Fibroblast of skin of left biceps (primary cell): ENCODE measurements at places on chromosomes 7 and 10.
A peak's percentile ranks its signal among the peaks of the same experiment; 100 is the strongest.

- no peak for DNase-seq
Measured at GRCh38 chr7:27260211-27260610, 17.6 kb downstream of the EVX1 start.

DNA sequence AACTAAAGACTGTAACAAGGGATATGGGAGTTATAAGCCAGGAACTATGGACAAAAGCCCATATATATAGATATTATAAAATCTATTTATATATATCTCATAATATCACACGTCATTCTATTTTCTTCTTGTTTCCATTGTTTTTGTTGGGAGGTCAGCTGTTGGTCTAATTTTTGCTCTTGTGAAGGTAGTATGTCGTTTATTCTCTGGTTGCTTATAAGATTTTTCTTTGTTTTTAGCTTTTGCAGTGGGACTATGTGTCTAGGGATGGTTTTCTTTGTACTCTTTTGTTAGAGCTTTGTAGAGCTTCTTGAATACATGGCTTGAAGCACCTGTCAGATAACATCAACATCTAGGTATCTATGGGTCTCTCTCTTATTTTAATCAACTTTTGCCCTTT is 14.0 kb downstream of the ARL4A start:
- no peak for DNase-seq

- no peak for DNase-seq
Measured at GRCh38 chr10:44467900-44468299, 83.0 kb upstream of the CXCL12 start.

- no peak for DNase-seq
Measured at GRCh38 chr10:100374200-100374655, 27.2 kb downstream of the SCD start.

DNA sequence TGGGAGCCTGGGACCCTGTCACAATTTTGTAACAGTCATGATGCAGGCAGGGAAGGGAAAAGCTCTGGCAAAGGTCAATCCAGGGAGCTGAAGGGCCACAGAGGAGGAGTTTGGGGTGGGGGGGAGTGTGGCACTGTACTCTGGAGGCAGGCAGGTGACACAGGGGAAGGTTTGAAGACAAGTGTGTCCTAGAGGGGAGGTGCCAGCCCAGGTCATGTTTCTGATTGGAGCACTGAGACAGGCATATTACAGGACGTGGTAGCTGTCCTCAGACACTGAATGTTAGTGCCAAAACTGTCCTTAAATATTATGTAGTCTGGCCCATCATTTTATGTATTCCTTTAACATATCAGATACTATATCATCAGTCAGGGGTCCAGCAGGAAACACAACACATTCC is 75.6 kb upstream of the LRRC4 start:
- no peak for DNase-seq

- no peak for DNase-seq
Measured at GRCh38 chr10:72508033-72508432, 117.8 kb downstream of the MICU1 start.

DNA sequence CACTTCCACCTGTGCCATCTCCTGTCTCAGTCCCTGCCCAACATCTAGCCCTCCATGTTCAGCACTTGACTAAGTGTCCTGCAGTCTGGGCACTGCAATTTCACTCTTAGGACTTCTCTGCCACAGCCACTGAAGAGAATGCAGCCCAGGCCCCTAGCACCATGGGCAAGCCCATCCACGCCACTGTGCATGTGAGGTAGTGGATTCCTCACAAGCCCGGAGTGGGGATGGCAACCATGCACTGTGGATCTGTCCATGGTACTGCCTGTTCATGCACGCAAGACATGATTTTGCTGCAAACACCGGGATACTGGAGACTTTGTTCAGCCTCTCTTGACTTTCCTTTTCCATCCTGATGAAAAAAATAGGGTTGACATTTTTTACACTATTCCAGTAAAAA is 12.3 kb downstream of the DDC start:
- no peak for DNase-seq

- no peak for DNase-seq
Measured at GRCh38 chr10:51683031-51683691, 16.2 kb downstream of the CSTF2T start.

DNA sequence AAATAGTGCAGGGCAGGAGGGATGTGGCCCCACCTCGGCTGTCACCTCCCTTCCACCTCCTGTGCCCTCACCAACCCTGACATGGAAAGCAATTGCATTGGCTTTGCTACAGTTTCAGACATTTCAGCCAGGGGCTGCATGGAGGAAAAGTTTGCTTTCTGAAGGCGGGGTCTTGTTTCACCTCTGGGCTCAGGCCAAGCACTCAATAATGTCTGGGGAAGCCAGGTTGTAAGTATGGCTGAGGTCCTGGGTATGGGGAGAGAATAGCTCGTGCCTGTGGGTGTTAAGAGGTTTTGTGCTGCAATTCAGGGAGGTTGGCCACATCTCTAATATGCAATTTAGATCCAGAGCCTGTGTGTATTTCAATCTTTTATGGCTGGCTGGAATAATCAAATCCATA is 238.4 kb upstream of the MKI67 start:
- no peak for DNase-seq

DNA sequence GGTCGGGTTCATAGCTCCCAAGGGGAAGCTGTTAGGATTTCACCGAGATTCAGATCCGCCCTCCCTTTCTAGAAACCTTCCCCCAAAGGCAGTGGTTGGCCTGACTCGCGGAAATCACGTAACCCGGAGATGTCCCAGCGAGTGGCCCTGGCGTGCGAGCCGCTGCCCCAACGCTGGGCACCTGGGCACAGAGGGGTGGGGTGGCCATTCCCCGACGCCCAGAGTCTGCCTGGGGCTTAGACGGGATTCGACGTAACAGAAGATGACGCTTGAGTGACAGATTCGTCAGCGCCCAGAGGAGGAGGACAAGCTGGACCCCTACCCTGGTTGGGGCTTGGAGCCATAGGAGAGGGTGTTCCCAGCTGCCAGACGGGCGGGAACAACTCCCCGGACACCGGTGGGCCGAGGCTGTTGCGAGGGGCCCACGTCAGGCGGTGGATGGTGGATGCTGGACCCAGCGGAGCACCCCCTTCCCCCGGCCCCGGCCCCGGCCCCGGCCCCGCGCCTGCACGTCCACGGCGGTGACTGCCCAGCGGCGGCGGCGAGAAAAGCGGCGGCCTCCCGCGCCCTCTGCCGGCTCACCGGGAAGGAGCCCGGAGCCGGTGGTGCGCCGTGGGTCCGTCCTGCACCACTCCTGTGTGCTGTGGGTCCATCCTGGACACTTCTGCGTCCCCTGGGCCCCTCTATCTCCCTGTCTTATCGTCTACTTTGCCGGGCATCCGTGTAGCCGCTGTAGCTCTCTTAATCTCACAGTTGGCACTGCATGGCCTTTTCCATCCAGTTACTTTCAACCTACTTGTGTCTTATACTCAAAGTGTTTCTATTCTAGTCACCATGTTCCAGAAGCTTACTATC is 35.4 kb upstream of the KNDC1 start:
- DNase-seq: no peak

- no peak for DNase-seq
Measured at GRCh38 chr7:26861050-26861449, 3.3 kb downstream of the SKAP2 start.

- no peak for DNase-seq
Measured at GRCh38 chr7:138027100-138027499, 25.2 kb upstream of the CREB3L2 start.

GRCh38 chr7:44735403-44736165 is 13.1 kb upstream of the ZMIZ2 start:
- peak; percentile 93 for DNase-seq

GRCh38 chr7:82469207-82469606 is 25.6 kb upstream of the CACNA2D1 start:
- no peak for DNase-seq

DNA sequence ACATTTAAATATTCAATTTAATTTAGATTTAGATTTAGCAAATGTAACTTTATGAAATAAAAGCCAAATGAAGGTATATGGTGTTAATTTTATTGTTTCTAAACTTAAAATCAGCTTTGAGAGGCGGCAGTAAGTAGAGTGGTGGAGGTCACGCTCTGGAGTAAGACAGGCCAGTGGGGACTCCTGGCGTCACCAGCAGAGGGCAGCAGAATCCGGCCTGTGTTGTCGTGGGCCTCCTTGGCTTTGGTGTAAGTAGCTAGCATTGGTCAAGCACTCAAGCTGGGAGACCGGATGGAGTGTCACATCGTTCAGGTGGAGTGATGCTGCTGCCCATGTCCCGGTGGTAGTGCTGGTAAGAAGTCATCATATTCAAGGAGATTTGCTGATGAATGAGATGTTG is 98.7 kb upstream of the DNAJB6 start:
- no peak for DNase-seq

DNA sequence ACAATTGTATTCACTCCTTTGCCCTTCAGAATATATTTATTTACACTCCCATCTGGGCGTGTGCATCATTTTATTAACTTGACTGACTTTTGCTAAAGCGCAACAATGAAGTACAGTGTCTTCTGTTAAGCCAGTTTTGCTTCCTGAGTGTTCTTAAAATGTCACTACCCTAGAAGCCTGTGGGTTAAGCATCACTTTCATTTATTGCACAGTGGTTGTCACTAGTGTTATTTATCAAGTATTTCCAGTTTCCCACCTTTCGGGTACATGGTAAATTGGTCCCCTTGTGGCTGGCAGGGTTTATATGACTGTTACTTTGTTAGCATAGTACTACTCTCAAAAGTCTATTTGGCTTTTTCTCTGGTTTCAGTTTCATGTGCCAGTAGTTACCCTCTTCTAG is 3.3 kb downstream of the HILPDA start:
- no peak for DNase-seq

DNA sequence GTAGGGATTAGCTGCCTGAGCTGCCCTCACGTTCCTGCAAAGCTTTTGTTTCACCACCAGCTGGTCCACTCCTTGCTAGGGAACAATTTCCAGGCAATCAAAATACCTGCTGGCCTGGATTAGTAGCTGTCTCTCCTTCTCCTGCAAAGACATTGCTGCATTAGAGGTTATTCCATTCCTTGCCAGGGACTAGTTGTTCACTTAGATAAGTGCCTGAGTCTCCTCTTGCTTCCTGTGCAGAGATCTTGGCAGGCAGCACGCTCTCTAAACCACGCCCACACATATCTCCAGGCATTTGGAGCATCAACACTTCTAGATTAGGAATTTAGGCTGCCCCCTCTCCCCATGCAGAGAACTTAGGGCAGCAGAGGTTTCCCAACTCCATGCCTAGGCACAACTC is 150.4 kb upstream of the SMIM30 start:
- DNase-seq: no peak

GRCh38 chr10:13182424-13182823 is 21.1 kb downstream of the MCM10 start:
- DNase-seq: no peak

DNA sequence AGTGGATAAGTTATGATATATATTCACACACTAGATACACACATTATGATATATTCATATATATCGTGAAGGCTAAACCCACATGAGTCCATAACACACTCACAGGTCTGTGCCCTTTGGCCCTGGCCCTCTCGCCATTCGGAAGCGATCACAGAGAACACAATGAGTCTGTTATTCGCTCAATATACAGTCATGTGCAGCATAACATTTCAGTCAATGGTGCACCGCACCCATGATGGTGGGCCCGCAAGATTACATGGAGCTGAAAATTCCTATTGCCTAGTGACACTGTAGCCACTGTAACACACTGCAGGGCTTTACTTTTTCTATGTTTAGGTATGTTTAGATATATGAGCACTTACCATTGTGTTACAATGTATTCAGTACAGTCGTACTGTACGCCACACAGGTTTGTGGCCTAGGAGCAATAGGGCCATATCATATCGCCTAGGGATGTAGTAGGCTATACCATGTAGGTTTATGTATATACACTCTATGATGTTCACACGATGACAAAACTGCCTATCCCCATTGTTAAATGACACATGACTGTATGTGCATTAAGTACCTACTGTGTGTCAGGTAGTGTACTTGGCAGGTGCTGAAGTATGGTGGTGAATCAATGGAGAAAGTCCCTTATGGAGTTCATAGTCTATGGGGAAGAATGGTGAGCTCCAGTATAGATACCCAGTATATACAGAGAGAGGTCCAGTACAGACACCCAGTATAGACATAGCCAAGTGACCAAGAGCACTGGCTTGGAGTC is 198.8 kb upstream of the KLF14 start:
- DNase-seq: no peak

- no peak for DNase-seq
Measured at GRCh38 chr10:79487296-79488194, 24.8 kb upstream of the EIF5AL1 start.

- DNase-seq: no peak
Measured at GRCh38 chr7:104980841-104981671, 32.9 kb upstream of the KMT2E start.

- peak; percentile 61 for DNase-seq
Measured at GRCh38 chr7:107939573-107940489, 48.8 kb downstream of the DLD start.

DNA sequence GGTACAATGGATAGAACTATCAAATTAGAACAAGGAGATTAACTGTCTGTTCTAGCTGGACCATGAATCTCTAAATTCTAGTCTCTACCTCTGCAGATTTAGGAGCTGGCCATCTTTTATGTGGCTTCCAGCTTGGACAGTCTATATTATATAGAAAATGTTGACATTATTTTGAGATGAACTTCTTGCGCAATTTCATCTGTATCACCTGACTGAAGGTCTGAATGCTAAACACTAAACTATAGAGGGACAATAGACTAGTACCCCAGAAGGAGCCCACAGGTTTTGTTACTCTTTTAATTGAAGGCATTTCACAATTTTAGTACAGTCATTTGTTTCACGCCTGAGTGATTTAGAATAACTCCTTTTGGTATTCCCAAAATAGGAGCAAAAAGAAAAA is 222.4 kb upstream of the ANKRD30A start:
- no peak for DNase-seq

GRCh38 chr7:144531181-144531580 is 127.7 kb upstream of the NOBOX start:
- no peak for DNase-seq

DNA sequence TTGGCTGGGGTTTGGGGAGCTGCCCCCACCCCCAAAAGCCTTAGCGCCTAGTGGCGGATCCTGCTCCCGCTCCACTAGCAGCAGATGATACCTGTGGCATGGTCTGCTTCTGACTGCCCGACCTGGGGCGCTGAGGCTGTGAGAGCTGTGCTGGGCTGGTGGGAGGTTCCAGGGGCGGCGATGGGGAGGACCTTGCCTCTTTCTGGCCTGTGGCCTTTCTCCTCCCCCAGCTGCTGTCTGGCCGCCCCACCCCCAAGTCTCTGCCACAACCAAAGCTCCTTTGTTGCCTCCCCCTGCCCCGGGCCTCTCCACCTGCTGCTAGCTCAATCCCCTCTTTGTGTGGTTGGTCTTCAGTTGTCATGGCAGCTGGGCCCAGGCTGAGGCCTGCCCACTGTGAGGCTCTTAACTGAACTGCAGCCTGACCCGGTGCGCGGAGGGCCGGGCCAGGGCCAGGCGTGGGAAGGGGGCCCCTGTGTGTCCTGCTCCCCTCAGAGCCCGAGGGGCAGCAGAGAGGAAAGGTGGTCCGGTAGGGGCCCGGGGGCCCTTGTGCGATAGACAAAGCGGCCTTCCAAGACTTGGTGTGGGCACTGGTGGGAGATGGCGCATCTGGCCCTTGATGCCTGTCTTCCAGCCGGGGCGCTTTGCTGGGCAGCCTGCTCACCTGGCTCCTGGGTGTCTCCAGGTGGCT is 4.7 kb downstream of the ZNF775 start:
- no peak for DNase-seq
